NCI-H526 treated with DMSO at 0.1 percent for 48 hours (cell line): ENCODE measurements at places on chromosomes 7 and 10.

GRCh38 chr10:50387732-50388073, 136.4 kb upstream of the ASAH2 start:
- no peak for DNase-seq

DNA sequence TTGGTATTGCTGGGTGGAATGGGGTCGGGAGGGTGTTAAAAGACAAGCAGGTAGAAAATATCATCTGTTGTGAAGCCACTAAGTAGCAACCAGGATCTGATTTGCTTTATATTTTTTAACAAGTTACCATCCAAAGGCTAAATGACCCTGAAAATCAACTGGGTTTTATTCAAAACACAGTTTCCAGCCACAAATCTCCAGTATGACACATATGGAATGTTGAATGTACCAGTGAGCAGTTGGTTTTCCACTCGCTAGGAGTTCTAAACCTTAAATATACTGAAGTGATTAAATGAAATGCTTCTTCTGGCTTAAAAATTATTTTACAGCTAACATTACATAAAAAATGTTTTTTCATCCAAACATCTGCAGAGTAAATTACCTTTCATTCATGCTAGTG, 112.5 kb downstream of the PDE1C start:
- no peak for DNase-seq

DNA sequence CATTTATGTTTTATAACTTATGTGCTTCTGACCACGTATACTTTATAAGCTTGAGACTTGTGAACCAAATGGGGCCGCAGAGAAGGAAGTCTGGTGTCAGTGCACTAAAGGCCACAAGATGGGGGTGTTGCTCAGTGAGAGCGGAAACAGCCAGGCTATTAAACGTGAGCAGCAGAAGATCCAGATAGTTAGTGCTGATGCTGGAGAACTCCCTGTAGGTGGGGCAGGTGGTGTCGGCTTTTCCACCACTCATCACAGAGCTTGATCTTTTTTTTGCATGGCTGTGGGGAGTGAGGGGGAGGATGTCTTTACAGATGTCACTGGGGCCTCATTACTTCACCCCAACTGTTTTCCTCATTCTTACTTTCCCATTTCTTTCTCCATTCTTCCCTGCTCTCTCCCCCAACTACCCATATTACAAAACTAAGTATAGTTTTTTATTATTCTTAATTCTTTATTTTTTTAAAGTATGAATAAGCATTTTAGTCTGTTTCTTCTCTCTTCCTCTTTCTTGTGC, 34.7 kb downstream of the ACADSB start:
- DNase-seq = peak; percentile 84

DNA sequence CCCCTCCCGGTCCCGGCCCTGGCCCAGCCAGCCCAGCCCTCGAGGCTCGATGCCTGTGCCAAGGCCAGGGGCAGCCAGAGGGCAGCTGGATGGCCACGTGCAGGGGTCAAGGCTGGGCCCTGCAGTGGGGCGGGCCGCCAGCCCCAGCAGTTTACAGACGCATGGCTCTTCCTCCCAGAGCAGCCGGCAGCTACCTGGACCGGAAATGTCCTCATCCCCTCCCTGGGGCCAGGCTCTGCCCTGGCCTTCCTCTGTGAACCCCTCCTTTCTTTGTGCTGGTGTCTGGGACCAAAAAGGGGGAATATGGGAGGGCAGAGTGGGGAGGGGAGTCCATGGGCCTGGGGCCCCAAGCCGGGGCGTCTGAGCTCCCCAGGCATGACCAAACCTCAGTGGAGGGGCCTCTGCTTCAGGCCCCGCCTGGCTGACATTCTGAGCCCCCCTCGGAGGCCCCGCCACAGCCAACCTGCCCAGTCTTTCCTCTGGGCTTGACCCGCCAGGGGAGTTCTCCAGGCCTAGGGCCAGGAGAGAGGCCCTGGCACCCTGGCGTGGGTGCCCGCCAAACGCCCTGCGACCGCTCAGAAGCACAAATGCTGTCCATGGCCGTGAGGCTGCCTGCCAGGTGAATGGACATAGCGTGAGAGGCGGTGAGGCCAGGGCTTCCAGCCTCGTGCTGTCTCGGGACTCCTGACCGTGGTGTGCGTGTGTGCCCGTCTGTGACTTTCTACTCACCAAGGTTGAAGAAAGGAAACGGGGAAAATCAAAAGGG, 24.7 kb upstream of the AMZ1 start:
- no peak for DNase-seq

DNA sequence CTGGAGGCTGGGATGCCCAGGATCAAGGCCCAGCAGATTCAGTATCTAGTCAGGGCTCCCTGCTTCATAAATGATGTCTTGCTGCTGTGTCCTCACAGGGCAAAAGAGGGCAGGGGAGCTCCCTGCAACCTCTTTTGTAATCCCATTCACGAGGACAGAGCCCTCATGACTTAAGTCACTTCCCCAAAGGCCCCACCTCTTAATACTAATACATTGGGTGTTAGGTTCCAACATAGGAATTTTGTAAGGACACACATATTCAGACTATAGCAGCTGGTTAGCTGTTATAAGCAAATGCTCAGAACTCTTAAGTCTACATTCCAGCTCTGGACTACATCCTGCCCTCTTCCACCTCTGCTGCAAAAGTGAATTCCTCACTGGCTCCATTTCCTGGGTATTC, 63.0 kb downstream of the VOPP1 start:
- no peak for DNase-seq
